ENCODE measurements at places on chromosomes 7 and 10.

- DNase-seq: no peak
Measured at GRCh38 chr10:28997734-28998133, 291.1 kb upstream of the LYZL1 start.

DNA sequence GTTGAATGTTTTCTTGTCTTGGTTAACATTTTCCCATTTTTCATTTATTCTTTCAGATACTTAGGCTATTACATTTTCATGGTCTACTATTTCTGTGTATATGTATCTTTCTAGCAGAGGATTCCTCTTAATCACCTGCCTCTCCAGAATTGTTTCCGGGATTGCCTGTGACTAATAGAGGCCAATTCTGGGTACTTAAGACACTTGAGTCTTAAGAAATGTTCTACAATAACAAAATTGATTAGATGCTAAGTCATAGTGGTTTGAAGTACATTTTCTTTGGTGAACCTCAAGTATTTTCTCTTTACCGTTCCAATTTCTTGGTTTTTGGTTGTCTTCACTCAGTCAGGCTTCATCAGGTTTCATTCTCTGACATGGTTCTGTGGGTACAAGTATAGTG, 26.4 kb downstream of the BBS9 start:
- no peak for DNase-seq

- no peak for DNase-seq
Measured at GRCh38 chr7:6172910-6173295, 99.5 kb downstream of the CYTH3 start.

GRCh38 chr10:10816447-10816846, 201.2 kb upstream of the CELF2 start:
- no peak for DNase-seq

DNA sequence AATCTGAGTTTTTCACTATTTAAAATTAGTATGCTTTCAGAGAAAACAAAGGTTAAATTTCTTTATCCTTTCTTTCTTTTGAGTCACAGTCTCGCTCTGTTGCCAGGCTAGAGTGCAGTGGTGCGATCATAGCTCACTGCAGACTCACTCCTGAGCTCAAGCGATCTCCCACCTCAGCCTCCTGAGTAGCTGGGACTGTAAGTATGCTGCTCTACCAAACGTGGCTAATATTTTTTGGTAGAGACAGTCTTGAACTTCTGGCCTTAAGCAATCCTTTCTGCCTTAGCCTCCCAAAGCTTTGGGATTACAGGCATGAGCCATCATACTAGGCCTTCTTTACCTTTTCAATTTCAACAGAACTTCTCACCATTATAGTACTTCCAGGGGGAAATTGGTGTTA, 113.7 kb downstream of the TRIM24 start:
- no peak for DNase-seq

DNA sequence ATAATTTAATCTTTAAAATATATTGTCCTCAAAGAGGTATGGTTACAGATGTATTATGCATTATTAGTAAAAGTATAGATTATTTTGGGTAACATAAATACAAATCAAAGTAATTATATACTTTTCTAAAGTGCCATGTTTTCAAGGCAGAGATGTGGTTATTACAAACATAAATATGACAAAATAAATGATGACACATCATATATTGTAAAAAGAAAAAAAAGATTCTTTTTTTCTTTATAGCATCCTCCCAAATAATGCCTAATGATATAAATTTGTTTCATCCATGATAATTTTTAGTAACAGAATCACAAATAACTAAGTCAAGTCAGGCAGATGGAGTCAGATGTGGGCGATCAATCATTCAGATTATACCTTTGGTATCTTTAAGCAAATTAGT, 29.3 kb downstream of the SEMA3C start:
- DNase-seq: no peak

DNA sequence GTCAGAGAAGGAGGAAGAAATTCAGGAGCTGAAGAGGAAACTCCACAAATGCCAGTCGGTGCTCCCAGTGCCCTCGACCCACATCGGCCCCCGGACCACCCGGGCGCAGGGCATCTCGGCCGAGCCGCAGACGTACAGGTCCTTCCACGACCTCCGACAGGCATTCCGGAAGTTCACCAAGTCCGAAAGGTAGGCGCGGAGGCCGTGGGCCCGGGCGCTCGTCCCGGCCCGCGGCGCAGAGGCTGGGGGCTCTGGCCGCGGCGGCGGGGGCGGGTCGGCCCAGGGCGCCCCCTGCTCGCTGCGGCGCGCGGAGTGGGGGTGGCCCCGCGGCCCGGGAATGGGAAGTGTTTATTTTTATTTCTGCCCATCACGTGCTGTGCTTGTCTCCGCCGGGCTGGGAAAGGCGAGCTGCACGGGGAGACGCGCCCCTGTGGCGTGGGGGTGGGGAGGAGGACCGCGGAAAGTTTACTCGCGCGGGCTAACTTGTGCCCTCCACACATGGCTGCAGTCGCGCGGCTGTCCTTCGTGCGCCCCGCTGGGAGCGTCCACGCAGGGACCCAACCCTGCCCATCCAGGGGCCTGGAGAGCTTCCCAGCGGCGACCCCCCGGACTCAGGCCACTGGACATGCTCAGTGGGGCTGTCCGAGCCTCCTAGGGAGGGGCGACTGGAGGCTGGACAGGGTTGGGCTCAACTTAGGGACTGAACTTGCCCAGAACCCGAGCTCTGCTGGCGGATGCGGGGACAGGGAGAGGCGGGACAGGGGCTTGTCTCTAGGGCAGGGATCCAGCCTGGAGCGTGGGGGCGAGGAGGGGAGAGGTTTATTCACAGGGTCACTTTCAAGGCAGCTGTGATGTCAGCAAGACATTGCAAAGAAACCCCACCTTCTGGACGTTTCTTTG, 82.6 kb upstream of the PRKG1 start:
- no peak for DNase-seq

GRCh38 chr7:47394216-47394615, 187.7 kb downstream of the TNS3 start:
- no peak for DNase-seq

GRCh38 chr7:34612661-34613060, 45.4 kb upstream of the NPSR1 start:
- no peak for DNase-seq

- no peak for DNase-seq
Measured at GRCh38 chr7:136919820-136920219, 51.4 kb downstream of the CHRM2 start.

GRCh38 chr10:44307691-44308090, 77.2 kb downstream of the CXCL12 start:
- no peak for DNase-seq

GRCh38 chr7:151125470-151125845, 39.2 kb downstream of the AGAP3 start:
- no peak for DNase-seq

GRCh38 chr7:101125989-101126650, 784 bp upstream of the SERPINE1 start:
- DNase-seq: peak; percentile 41

GRCh38 chr7:101537205-101537604, 91.9 kb downstream of the MYL10 start:
- DNase-seq: no peak

DNA sequence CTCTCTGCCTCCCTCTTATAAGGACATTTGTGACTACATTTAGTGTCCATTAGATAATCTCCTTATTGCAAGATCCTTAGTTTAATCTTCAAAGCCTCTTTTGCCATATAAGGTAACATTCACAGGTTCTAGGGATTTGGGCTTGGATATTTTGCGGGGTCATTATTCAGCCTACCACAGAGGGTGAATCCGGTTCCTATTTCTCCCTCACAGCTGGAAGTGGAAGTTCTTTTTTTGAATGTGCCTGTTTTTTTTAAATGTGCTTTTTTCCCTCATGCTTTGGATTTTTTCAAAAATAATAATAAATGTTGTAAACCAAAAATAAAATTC, 17.1 kb upstream of the FAM221A start:
- no peak for DNase-seq

- DNase-seq: no peak
Measured at GRCh38 chr10:92822060-92822634, 26.2 kb upstream of the EXOC6 start.

GRCh38 chr7:135169141-135169963, 1.2 kb downstream of the CYREN start:
- DNase-seq: no peak

GRCh38 chr10:119203006-119203405, 4.4 kb upstream of the GRK5 start:
- DNase-seq: no peak

GRCh38 chr7:25947669-25948516, 204.1 kb upstream of the NFE2L3 start:
- no peak for DNase-seq

DNA sequence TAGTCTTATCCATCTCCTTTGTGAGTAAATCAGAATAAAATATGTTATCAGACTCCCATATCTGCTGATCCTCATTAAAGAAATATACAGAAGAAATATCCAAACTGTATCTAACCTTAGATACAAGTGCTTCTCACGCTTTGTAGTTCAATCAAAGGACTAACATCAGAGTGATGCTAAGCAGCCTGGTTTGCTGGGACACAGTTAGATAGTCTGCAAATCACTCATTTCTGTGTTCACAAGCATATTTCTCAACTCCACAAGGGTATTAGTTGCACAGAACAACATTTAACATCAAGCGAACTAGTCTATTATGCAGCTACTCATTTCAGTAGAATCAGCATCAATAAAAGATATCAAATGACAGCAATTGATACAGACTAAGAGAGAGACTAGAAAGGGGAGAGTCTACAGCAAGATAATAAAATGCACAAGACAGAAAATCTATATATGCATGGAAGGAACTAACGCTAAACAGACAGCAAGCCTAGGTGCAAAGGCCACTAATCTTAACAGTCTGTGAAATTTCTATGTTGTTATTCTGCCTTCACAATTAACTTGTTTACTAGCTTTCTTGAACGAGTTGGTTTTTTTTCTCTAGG, 30.0 kb downstream of the DNAJC12 start:
- DNase-seq: no peak

GRCh38 chr7:148159331-148159730, 431.2 kb upstream of the C7orf33 start:
- no peak for DNase-seq

- DNase-seq: no peak
Measured at GRCh38 chr7:77979219-77979618, 180.6 kb downstream of the PHTF2 start.

GRCh38 chr10:106424054-106424453, 740.5 kb downstream of the SORCS1 start:
- DNase-seq: no peak

DNA sequence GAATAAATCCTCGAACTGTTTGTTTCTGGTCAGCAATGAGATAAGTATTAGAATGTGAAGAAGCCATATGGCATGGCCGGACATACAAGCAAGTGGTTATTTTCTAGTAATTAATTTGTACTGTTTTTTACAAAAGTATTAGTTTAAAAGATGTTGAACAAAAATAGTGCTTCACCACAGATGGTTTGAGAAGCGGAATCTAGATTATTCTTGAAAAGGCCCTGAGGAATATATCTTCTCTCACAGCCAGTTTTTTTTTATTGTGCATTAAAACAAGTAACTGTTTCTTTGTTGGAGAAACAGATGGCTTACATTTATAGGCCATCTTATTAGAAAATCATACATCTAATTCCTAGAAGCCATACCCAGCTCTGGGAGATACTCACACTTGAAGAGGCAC, 153.3 kb downstream of the TMEM26 start:
- no peak for DNase-seq
